Activated naive CD8-positive, alpha-beta T cell treated with anti-CD3 and anti-CD28 coated beads, Interleukin-2, amount 10 ng/mL, durations not matched to agents 7 days and 5 days (primary cell): ENCODE measurements at places on chromosomes 1 and 21. TPM values are rescaled to one million over a fixed set of nuclear protein-coding genes. Genes with fewer than 3 reads are reported as not detected.

The STIL gene
- 32.4 TPM for total RNA-seq

The OR10Z1 gene
- total RNA-seq = not detected

The F13B gene
- total RNA-seq = not detected

The HCRTR1 gene
- not detected for total RNA-seq

The OR2M3 gene
- total RNA-seq = not detected

The DCST1 gene
- not detected for total RNA-seq

The ARHGAP29 gene
- not detected for total RNA-seq
